ENCODE measurements at places on chromosomes 7 and 10.

- DNase-seq: no peak
These were observed 40.4 kb downstream of the INSIG1 start for GRCh38 chr7:155337946-155338631.

- DNase-seq: no peak
These were observed at the start of gene TMEM140 for GRCh38 chr7:135147899-135148721. TMEM140 (plus strand) TSS chr7:135148072; CDS start chr7:135164442, 16,370 bp downstream.

DNA sequence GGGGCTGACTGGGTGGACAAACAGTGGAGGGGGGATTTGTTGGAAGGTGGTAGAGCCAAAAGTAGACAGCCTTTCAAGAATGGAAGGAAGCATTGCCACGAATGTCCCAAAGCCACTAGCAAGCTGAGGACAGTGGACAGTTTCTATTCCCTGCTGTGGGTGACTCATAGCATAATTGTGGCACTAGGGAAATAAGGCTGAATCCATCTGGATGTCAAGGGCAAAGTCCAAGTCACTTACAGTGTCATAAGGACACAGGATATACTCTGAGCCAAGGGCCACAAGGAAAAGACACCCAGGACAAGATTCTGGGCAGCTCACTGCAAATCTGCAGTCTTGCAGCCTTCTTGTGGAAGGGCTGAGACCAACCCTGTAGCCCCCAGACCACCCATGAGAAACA is 79.7 kb downstream of the FRMPD2 start:
- DNase-seq: no peak

DNA sequence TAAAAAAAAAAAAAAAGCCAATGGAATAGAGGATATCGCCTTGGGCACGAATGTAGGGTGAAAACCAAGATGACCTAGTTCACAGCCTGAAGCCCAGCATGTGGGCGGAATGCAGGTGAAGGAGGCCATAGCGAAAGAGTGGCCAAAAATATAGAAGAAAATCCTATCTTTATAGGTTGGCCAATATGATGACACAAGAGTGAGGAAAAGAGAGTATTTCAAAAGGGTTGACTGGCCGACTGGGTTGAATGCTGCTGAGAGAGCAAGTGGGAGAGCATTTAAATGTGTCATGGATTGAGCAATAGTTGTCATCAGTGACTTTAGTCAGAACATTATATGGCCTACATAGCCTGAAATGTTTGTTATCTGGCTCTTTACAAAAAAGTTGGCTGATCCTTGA is 17.2 kb upstream of the GLI3 start:
- no peak for DNase-seq

Data from NCI-H2227 treated with DMSO at 0.1 percent for 48 hours (cell line).